ENCODE measurements at places on chromosomes 16 and 17.

GRCh38 chr17:62824290-62825131 lies 16.4 kb upstream of the MARCHF10 start:
- DNase-seq = no peak

DNA sequence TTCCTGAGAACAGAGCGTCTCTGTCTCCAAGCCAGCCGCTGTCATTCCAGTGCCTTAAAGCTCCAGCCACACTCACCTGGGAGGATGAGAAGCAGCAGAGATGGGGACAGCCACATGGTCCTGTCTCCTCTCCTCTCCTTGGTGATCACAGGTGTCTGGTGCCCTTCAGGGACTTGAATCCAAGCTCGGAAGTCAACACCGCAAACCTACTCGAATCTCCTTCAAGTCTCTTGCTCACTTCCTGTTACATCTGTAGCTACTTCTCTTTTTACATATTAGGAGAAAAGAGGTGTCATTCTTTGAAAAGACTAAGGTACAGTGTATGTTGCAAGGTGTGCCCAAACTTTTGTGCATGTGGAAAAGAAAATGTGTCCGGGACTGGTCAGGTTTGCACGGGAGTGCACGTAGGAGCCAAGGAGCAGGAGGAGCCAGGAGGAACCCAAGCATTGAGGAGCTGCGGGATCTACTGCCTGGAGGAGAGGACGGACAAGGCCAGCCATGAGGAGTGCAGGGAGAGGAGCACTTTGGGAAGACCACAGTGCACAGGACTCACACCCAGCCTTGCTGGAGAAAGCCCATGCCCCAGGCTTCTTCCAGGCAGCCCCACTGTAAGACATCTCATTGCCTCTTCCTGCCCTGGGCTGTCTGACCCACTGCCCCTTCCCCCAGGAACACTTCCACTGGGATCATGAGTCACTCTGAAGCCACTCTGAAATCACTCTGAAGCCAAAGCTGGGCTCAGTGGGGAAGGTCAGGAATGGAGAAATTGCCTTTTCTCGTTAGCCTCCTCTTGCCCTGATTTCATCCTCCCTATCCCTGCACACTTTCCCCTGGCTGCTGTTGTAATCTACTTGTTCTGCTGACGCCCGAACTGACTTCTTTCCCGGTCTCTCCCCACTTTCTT lies at the start of gene CD300LD:
Gene CD300LD, minus strand, starts transcription at position 197 of the 904 bp plus-strand sequence. Its CDS starts 81 bp downstream, at position 116.
- no peak for DNase-seq

DNA sequence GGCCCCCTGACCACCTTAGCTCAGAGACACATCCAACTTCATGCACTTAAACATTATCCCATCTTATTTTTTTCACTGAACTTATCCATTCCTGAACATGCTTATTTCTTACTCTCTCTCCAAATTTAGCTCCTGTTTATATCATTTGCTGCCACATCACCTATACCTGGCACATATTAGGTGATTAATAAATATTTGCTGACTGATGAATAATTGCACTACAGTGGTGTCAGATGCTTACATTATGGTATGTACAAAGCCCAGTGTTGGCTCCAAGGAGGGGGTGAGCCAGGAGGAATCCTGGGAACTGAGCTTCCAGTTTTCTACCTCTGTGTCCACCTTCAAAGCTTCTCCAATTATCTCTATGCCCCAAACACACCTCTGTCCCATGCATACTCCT lies 124.0 kb upstream of the PMFBP1 start:
- DNase-seq = no peak

GRCh38 chr17:55634702-55635101 lies 88.0 kb downstream of the TMEM100 start:
- DNase-seq = no peak

GRCh38 chr16:54007504-54007903 lies 279.1 kb downstream of the IRX3 start:
- DNase-seq = no peak

- no peak for DNase-seq
Measured at GRCh38 chr17:9513266-9513665, 62.4 kb downstream of the STX8 start.

GRCh38 chr17:48442819-48443218 lies 12.8 kb upstream of the SKAP1 start:
- DNase-seq = no peak

- no peak for DNase-seq
Measured at GRCh38 chr17:79948945-79949655, 86.6 kb downstream of the TBC1D16 start.

DNA sequence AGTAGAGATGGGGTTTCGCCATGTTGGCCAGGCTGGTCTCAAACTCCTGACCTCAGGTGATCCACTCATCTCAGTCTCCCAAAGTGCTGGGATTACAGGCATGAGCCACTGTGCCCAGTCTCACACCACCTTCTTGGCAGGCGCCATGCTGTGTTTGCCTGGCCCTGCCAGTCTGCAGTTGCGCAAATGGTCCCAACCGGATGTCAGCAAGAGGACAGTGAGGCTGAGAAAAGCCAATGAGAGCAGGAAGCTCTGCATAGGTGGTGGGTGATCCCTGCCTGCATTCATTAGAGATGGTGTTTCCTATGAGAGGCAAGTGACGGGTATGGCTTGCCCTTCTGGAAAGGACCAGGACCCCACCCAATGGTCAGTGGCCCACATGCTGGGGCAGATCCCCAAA lies 59.3 kb downstream of the PECAM1 start:
- no peak for DNase-seq

GRCh38 chr17:7548585-7549400 lies at the start of gene TNFSF12:
Gene TNFSF12 (plus strand): TSS chr17:7549058. CDS start chr17:7549154, 96 bp downstream.
- peak; percentile 51 for DNase-seq
